NCI-H2171 (cell line): ENCODE measurements at places on chromosomes 11 and 22.

GRCh38 chr11:121006922-121007321 lies 17.0 kb upstream of the TBCEL start:
- DNase-seq: no peak

DNA sequence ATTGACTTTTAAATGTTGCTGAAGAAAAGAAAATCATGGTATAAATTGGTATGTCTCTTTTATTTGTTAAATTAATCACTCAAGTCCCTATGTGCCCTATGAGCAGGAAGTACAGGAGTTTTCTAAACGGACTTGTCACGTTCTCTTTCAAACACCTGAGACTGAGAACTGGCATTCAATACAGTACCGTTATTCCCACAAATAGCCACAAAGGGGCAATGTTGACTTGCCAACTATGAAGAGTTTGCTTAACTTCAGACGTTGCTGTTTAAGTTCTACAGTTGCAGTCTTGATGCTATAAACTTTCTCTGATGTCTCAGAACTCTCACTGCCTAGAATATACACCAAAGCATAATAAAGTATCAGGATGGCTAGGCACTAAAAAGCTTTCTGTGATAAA lies 7.6 kb downstream of the OR56A1 start:
- no peak for DNase-seq

DNA sequence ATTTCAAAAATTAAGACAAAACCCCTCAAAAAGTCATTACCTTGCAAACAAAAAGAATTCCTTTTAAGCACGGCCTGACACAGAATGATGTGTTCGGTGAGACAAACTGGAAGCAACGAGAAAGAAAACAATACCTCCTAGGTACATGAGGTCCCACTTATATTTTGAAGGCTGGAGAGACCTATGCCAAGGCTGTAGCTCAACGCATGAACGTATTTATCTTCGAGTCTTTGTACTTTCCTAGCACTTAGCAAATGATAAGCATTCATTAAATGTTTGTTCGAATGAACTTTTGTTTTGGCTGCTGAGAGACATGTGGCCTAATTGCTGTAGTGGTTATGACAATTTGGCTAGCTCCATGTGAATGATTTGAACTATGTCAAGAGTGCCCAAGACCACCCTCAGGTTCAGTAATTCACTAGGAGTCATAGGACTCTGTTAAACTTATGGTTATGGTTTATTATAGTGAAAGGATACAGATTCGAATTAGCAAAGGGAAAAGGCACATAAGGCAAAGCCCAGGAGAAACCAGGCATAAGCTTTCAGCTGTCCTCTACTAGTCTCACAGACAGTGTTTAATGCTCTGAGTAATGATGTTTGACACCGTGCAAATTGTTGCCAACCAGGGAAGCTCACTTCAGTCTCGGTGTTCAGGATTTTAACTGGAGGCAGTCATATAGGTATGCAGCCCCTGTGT lies 26.0 kb upstream of the HORMAD2 start:
- no peak for DNase-seq

GRCh38 chr22:27845644-27846043 lies 44.1 kb upstream of the MN1 start:
- no peak for DNase-seq

GRCh38 chr11:10526974-10527918 lies 13.7 kb downstream of the RNF141 start:
- DNase-seq: no peak

DNA sequence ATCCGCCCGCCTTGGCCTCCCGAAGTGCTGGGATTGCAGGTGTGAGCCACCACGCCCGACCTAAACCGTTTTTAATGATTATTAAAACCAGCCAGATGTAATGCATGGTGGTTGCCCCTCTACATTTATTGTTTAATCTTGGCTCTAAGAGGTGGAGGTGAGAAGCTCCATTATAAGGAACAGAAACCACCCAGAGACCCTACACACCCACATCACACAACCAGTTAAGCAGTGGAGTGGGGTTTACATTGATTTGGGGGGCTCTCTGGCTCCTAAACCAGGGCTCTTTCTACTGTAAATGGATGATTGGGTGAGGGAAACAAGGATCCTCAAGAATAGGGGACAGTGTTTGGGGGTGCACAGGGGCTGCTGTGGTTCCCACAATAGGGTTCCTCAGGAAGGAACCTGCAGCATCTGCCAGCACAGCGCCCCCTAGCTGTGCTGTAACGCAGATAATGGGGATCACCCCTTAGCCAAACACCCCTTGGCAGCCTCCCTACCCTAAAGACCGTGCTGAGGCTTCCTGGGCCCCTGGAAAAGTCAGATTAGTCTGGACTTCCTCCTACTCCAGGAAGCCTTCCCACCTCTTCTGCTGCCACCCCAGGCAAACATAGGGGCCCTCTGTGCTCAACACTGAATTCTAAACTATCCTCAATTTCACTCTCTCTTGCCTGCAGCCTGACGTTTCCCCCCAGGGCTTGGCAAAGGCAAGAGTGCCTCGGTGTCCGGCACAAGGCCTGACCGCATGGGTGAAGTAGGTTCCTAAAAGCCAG lies 2.4 kb downstream of the MPST start:
- DNase-seq: no peak

- no peak for DNase-seq
These were observed 28.1 kb downstream of the GNB1L start for GRCh38 chr22:19826619-19826950.

GRCh38 chr11:134412203-134413042 lies at the start of gene B3GAT1:
Gene B3GAT1, minus strand, starts transcription at chr11:134412242. Its CDS starts 24,583 bp downstream, at chr11:134387659.
- no peak for DNase-seq

DNA sequence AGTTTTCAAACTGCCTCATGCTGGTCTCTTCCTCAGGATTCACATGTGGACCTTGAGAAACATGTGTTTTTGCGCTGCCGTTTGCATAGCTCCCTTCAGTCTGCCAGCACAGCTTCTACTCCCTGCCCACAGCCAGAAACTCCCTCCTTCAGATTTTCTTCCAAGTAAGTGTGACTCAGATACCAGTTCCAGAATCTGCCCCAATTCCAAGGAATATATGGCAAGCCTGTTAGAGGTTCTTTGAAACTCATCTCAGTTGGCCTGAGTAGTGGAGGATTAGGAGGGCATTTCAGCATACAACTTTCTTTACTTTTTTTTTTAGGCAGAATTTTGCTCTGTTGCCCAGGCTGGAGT lies 67.1 kb downstream of the SNX19 start:
- DNase-seq: no peak

GRCh38 chr22:30717331-30717921 lies 22.8 kb downstream of the OSBP2 start:
- DNase-seq: no peak
